ENCODE measurements at places on chromosomes 12 and 14.

DNA sequence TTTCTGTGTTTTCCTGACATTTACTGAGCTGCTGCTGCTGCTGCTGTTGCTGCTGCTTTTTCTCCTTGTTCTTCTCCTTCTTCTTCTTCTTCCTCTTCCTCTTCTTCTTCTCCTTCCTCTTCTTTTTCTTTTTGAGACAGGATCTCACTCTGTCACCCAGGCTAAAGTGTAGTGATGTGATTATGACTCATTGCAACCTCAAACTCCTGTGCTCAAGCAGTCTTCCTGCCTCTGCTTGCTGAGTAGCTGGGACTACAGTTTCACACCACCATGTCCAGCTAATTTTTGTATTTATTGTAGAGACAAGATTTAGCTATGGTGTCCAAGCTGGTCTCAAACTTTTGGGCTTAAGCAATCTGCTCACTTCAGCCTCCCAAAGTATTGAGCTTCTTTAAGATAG is 95.8 kb downstream of the TMTC3 start:
- no peak for DNase-seq

- DNase-seq = peak; percentile 31
These were observed 19.0 kb upstream of the CLEC2A start for GRCh38 chr12:9951026-9951675.

- no peak for DNase-seq
These were observed 97.9 kb downstream of the ARMH4 start for GRCh38 chr14:58054100-58054499.

GRCh38 chr12:52568111-52568510 is 5.5 kb downstream of the KRT74 start:
- no peak for DNase-seq

- no peak for DNase-seq
These were observed 91.1 kb upstream of the BCL11B start for GRCh38 chr14:99363051-99363450.
